ENCODE measurements at places on chromosomes 3 and 15.

GRCh38 chr15:34654625-34655024 lies 71.2 kb upstream of the GOLGA8B start:
- no peak for DNase-seq

GRCh38 chr3:47342151-47342550 lies 38.7 kb upstream of the PTPN23 start:
- no peak for DNase-seq

GRCh38 chr3:122019493-122019892 lies 2.6 kb downstream of the ILDR1 start:
- DNase-seq = no peak

- DNase-seq = peak; percentile 53
These were observed 429.7 kb downstream of the RAP2B start for GRCh38 chr3:153591561-153592245.

DNA sequence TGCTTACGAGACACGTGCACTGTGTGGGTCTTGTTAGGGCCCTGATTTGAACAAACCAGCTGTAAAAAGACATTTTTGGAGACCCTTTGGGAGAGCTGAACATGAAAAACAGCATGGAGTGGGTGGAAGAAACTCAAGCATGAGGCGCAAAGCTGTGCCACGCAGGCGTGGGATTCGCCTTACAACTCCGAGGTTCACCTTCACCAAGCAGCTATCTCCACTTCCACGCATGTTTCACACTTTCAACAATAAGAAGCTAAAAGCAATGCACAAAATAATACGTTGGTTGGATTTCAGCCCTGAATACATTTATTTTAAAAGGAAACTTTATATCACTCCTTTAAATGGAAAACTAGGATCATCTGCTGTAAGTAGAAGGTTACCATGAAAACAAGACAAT lies 42.5 kb downstream of the IQSEC1 start:
- no peak for DNase-seq

DNA sequence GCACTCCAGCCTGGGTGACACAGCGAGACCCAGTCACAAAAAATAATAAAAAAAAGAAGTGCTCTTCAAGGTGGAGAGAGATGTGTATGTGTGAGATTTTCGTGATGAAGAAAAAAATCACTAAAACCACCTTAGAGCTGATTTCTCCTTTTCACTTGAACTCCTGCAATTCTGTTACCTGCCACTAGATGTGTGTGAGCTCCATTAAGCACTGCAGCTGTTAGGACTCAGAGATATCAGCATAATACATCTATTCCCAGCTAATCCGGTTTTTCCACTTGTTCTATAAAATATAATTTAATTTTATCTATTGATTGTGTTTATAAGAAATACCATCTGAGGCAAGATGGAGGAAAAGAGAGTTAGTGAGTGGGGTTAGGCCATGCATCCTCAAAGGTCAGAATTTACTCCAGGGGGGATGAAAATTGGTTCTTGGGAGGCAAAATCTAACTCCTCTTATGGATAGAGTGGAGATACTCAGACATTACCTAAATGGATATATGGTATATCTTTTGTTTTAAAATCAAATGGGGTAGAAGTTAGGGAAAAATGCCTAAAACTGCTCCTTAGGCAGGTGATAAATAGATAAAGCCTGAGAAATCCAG lies 152.7 kb downstream of the IL20RB start:
- no peak for DNase-seq

- DNase-seq = no peak
These were observed 450.0 kb upstream of the KCNMB2 start for GRCh38 chr3:178086144-178086825.

- no peak for DNase-seq
These were observed 3.6 kb upstream of the BAHD1 start for GRCh38 chr15:40436892-40437751.

DNA sequence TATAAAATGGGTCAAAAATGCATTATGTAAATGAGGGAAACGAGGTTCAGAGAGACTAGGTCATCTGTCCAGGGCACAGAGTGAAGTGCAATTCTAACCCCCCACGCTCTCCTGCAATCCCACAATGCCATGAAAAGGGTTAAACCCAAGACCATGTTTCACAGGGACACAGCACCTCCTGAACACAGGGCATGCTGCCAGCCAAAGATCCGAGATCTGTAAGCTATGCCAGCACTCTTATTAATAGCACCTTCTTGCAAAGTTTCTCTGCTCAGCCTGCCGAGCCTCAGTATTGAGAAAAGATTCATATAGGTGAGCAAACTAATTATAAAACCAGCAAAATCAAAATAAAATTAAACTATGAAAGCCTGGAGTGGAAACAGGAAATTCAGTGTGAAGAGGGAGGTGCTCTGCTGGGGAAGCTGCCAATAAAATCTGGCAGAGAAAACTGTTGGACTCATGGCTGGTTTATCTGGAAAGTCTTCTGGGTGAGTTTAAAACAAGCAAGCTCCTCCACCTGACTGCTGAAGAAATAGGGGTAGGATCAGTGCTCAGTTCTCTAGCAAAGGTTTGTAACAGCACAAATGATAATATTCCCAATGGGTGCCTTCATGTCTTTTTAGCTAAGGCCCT lies 50.3 kb downstream of the LRIG1 start:
- DNase-seq = no peak

DNA sequence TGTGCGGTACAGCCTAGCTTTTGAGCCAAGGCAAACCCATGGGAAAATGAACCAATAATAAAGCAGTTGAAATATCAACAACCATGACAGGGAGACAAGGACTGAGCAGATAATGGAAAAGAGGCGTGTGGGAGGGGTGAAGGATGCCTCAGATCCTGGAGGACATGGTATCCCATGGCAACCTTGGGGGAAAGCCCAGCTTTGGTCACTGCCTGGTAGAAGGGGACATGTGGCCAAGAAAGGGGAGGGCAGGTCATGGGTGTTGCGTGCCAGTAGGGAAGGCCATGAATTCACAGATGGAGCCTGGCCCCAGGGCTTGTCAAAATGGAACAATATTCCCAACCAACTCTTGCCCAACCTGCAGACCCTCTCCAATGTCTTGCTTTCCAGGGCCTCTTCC lies 140.5 kb upstream of the SMAD3 start:
- no peak for DNase-seq

DNA sequence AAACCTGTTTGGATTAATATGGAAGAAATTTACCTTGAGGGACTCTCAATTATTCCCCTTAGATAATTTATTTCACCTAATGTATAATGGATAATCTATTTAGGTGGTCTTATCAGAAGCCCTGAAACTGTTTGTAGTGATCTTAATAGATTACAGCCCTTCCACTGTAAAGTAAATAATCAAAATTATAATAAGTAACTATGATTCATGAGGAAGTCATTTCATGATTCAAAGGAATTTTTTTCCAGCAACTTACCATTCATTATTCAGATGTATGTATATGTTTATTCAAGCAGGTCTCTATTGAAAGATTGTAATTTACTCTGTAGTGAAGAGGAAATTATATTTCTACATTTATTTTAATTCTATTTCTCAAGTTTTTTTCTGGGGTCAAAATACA lies 250.6 kb upstream of the ROBO1 start:
- no peak for DNase-seq

DNA sequence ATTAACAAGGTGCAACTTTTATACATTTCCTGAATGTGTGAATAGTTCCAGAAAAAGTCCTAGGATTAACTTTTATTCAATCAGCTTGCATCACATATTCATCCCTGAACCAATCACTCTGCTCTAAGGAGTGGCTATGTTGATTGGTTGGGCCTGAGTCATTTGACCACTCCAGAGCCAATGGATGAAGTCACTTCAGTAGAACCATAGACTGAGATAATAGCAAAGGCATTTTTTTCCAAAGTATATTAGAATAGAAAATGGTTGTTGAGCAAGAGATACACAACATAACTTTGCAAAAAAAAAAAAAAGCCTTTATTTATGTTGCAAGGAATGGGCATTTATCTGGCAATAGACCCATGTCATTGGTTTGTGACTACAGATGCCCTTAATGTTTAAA lies 55.5 kb upstream of the AGTR1 start:
- no peak for DNase-seq

DNA sequence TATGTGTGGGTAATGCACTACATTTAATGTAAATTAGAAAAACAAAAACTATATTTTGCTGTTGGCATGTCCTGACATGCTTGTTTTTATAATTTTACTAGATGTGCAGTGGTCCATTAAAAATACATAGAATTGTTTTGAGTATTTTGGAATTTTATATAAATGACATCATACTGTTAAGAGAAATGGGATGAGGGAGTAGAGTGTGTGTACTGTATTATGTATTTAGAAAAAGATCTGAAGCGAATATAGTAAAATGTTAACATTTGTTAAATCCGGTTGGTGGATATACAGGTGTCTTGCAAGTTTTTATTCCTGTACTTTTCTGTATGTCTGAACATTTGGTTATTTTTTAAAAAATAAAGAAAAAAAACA lies 288.4 kb upstream of the SATB1 start:
- no peak for DNase-seq
